ENCODE measurements at places on chromosomes 1 and 21.

- no peak for DNase-seq
These were observed 429 bp downstream of the SRRM1 start for GRCh38 chr1:24643363-24644099.

DNA sequence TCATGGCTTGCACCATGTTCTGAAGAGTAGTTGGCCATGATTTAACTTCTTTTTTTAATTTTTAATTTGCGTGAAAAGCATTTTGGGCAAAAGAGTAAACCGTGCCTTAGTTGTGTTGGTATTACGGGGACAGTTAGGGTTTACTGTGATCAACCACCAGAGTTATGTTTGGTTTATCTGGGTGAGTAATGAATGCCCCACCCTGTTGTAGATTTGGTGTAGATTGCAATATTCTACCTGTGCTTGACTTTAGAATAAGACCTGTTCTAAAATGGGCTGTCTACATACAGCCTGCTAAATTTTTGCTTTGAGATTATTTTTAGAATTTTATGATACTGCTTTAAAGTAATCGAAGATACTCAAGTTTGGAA lies 1.4 kb downstream of the USP25 start:
- no peak for DNase-seq

- DNase-seq, result no peak
These were observed 469.8 kb downstream of the NCAM2 start for GRCh38 chr21:21468003-21468402.

DNA sequence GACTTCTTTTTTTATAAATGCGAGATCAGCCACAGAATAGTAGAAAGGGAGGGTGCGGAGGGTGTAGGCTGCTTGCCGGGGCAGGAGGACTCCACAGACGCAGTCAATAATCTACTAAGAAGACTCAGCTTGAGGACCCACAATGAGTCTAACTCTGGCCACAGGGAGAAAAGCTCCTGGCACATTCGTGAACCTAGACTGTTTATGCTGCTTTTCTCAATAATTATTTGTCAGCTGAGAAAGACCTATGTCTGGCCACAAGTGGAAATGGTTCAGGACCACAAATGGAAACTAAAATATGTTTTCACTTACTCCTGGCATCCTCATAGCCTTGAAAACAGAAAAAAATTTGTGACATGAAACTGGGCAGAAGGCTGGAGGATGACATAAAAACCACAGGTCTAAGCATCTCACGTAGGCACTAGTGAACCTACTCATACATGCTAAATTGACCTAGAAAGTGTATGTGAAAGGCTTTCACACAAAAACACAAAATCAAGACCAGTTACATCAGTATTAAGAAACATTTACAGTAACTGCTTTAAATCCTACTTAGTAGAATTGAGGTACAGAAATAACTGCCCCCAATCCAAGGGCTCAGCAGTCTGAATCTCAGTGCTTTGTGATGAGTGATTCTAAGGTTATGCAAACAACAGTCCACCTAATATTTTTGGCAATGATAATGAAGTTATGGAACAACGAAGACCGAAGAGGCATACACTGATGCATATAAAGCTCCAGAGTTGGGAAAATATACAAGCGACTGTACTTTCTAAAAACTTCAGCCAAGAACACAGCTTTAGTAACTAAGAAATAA lies 159.5 kb downstream of the SLC45A1 start:
- DNase-seq, result no peak

Data from SK-N-DZ (cell line).